ENCODE measurements at places on chromosomes 1 and 21.
A peak's percentile ranks its signal among the peaks of the same experiment; 100 is the strongest.

GRCh38 chr1:58714544-58714943 lies 14.7 kb upstream of the MYSM1 start:
- no peak for DNase-seq

DNA sequence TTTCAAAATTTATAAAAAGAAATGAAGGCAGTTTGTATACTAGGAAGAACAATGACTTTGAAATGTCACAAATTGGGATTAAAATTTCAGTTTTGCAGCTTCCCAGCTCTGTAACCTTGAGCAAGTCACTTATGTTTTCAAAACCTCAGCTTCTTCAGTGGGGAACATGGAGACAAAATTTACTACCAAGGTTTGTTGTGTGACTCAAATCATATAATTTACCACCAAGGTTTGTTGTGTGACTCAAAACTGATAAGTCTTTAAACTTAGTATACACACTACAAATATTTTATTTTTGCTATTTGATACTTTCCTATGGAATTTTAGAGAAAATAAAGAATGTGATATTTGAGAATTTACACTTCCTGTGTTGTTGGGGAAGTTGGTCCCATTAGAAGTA lies 219.9 kb downstream of the KCTD3 start:
- DNase-seq: no peak

DNA sequence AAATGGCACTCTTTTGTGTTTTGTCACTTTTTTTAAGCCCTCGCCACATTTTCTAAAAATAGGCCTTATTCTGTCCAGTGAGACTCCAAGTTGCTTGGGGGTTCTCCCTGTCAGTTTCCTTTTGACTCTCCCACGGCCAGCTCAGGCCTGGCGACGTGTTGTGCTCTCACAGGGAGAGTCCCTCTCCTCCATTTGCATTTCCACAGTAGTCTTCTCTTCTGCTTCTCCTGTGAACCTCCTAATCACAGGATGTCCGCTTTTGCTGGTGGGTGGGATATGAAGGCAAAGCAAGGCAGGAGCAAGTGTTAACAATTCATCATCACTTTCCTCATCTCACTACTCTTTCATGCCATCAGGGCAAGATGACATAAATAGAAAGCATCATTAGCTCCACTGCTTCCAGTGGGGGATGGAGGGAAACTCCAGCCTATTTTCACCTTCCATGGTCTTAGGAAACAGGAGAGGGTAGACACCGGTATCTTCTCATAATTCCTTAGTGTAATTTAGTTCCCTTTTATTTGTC lies 99.8 kb downstream of the INTS7 start:
- no peak for DNase-seq

DNA sequence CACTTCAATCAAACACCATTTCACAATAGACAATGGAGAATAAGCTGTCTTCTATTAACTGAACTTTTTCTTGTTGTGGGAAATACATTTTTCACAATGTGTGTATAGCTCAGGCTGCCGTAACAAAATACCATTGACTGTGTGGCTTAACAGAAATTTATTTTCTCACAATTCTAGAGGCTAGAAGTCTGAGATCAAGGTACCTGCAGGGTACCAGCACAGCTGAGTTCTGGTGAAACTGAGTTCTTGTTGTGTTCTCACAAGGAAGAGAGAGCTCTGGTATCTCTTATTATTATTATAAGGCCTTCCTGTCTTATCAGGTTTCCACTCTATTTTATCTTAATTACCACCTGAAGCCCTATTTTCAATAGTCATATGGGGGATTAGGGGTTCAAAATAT lies 15.4 kb downstream of the ST7L start:
- no peak for DNase-seq

DNA sequence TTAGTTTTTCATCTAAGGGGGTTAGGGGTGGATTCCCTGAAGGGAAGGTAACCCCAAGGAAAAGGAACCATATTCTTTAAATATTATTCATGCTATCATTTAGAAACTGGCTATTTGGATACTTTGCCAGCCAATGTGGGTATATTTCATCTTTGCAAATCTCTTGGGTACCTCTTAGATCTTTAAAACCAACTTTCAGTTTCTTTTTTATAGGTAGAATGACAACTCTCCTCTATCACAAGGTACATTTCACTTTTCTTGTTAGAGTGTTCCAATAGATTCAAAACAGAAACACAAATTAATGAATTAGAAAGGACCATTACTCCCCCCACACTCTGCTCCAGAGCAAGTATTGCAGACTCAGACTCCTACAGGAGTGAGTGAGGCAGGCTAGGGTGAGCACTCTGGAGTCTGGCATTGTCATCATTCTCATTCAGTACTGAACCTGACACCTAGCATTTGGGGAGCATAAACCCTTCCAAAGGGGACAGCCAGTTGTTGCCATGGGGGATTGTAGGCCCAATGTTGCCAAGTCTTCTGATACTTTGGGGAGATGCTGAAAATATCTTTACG lies 43.0 kb downstream of the MACO1 start:
- no peak for DNase-seq

GRCh38 chr1:156848461-156849150 lies 10.3 kb downstream of the INSRR start:
- DNase-seq: no peak

DNA sequence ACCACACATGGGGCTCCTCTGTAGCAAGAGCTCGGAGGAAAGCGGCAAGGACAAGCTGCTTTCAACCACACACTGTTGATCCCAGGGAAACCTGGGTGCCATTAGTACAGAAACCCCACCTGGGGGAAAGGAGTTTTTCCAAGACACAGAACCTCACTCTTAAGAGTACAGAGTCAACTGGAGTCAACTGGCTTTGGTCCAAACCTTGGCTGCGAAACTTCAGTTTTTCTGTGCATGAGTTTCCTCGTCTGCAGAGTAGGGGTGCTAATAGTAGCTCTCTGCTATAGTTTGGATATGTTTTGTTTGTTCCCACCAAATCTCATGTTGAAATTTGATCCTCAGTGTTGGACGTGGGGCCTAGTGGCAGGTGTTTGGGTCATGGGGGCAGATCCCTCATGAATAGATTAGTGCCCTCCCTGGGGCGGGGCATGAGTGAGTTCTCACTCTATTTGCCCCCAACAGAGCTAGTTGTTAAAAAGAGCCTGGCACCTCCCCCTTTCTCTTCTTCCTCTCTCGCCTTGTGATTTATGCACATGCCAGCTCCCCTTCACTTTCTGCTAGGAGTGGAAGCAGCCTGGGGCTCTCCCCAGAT lies 161.1 kb downstream of the PIGK start:
- DNase-seq: no peak

- DNase-seq: no peak
These were observed 83.5 kb downstream of the NDUFS5 start for GRCh38 chr1:39109644-39110043.

DNA sequence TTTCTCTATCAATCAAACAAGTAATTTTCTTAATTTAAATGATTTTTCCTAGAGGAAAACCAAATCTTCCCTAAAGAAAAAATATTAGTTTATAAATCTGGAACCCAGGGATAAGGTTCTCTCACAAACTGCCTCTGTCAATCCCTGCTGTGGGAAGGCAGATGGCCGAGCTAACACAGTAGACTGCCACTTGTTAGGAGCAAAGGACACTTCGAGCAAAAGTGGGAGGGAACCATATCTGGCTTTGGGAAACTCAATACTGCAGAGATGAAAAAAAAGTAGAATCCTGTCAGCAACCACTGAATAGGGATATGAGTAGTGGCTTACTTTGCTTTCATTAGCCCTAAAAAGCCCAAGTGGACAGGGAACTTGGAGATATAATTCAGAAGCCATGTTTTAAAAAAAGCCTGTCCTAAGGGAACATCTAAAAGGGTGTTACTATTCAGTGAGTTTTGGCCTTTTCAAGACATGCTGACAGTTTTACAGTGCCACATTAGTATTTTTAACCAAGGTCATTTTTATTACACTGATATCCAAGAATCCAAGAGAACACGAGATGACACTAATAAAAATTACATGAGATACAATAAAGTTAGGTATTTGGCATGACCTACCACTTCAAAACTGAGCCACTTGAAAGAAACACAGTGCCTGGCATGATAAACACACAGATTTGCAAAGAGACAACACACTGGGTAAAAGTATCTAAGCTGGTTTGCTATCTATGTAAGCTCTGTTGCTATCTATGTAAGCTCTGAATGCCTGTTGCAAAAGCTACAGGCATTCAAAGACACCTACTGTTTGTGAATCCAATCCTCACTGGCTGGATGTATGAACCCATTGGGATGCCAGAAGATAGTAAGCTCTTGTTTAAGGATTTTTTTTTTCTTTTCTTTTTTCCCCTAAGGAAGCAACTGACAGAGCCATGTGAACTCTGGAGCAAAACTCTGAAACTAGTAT lies 21.4 kb downstream of the TEX38 start:
- DNase-seq: no peak

- peak; percentile 47 for DNase-seq
These were observed 119.3 kb upstream of the CDC42BPA start for GRCh38 chr1:227437495-227438008.

GRCh38 chr1:166391279-166392066 lies 224.7 kb upstream of the FAM78B start:
- DNase-seq: no peak

- no peak for DNase-seq
These were observed 131.0 kb downstream of the TGFBR3 start for GRCh38 chr1:91754816-91755580.

GRCh38 chr1:207072233-207072632 lies 16.4 kb upstream of the C4BPB start:
- no peak for DNase-seq

GRCh38 chr1:52520148-52520547 lies 32.7 kb downstream of the TUT4 start:
- DNase-seq: no peak

DNA sequence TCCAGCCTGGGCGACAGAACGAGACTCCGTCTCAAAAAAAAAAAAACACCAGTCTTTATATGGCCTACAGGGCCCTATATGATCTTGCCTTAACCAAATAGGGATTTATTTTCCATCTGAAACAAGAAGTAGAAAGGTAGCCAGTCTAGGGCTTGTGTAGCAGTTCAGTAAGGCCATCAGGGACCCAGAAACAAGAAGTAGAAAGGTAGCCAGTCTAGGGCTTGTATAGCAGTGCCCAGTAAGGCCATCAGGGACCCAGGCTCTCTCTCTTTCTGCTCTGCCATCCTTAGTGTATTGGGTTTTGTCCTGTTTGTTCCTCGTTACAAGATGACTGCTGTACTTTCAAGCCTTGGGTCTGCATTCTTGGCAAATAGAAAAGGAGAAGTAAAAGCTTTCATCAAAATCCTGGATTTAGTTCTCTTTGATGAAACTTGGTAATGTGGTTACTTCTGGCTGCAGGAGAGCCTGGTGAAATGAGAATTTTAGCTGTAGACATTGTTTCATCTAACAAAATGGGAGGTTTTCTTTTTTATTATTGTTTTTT lies 46.1 kb downstream of the PKN2 start:
- DNase-seq: no peak

DNA sequence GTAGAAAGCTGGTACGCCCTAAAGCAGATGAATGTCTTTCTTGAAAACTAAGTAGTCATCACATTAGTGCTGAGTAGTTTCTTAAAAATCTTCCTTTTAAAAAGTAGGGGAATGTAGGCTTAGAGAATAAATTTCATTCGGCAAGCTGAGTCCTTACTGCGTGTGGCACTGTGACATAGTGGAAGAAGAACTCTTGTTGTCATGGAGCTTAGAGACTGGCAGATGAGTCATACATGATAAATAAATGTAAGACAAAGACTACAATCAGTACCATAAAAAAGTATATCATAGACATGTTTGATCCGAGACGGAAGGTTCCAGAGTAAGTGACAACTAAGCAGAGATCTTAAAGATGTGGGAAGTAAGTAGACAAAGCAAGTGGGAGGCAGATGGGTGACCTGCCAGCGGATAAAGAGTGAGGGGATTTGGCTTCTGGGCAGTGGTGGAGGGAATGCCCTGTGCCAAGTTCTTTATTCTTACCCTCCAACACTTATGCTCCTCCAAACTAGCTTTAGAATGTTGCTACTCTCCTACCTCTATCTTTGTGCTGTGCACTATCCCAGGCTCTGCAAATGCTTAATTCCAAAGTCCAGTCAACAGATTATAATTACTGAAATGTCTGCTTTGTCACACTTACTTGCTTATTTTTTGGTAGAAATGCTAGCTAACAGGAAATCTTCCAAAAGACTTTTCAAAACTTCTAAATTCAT lies 608.5 kb upstream of the USP24 start:
- DNase-seq: no peak

- DNase-seq: no peak
These were observed 79.6 kb downstream of the CASZ1 start for GRCh38 chr1:10716840-10717239.

GRCh38 chr1:172149346-172149745 lies 271.1 kb upstream of the C1orf105 start:
- DNase-seq: no peak

DNA sequence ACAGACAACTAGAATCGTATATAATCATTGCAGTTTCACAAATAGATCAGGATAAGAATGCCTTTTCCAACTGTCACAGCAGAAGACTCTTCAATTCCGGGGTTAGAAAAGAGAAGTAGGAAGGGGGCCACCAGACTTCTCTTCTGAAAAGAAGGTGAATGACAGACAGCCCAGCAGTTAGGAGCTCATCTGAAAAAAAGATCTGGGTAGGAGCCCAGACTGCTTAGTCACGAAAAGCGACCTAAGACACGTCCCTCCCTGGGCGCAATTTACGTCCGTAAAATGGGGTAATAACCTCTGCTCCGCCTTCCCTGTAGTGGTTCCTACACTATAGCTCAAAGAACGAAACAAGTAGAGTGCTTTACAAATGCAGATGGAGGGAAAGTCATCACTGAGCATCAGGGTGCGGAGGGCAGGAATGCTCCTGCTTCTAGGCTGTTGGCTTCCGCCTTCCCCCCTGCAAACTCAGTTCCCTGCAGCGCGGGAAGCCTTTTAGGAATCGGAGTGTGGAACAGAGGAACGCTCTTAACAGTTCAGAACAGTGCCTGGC lies 582 bp downstream of the ORC1 start:
- peak; percentile 49 for DNase-seq

DNA sequence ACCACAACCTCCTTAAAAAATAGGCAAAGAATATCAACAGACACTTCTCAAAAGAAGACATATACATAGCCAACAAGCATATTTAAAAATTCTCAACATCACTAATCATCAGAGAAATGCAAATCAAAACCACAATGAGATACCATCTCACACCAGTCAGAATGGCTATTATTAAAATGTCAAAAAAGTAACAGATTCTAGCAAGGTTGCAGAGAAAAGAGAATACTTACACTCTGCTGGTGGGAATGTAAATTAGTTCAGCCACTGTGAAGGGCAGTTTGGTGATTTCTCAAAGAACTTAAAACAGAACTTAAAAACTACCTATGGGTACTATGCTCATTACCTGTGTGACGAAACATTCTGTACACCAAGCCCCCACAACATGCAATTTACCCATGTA lies 20.7 kb downstream of the CD1B start:
- DNase-seq: no peak

- no peak for DNase-seq
These were observed 101.7 kb upstream of the BEND5 start for GRCh38 chr1:48878191-48878940.

DNA sequence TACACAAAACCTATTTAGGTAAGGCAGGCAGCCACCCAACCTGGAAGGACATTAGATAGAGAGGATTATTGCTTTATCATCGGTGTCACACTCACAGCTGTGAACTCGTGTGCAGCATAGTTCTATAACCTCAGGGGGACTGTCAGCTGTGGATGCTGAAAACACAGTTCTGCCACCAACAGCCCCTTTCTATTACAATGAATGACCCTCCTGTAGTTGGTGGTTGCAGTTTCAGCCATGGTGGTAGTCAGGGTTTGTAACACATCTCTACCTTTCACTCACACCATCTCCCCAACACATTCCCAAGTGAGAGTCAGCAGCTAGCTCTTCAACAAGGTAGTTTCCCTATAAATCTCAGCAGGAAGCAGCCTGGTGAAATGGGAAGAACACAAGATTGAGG lies 136.8 kb downstream of the ZC3H11B start:
- DNase-seq: no peak

Data from NCI-H1105 treated with DMSO at 0.1 percent for 48 hours (cell line).